ENCODE measurements at places on chromosomes 3 and 15.

DNA sequence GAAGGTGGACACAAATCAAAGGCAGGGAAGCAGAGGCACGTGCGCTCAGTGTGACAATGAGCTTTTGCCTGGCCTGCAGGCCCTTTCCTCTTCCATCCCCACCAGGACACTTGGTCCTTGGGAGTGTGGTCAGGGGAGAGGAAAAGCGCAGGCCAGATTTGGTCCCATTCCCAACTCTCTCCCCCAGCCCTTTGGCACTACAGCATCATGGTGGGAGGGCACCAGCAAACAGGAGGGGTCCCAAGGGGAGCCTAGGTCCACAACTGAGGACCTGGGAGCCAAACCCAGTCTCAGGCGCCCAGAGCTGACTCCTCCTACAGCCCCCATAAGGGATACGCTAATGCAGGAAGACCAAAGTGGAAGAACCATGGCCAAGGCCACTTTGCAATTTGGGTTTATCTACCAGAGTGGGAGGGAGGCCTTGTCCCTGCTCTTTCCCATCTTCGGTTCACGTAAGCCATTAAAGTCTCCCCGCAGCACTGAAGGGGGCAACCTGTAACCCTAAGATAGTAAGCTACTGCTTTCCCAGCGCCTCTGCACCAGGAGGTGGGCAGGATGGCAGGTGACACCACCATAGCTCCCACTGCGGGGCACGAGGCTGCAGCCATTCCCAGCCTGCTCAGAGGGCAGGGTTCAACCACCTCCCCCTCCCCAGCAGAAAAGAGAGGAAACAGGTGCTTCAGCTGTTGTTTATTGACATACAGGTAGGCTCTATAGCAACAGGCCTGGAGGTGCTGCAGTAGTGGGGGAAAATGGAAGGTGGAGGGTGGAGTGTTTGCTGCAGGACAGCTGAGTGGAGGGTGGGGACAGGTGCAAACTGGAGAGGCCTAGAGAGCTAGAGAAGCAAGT, 993 bp upstream of the GRAMD2A start:
- DNase-seq, result no peak

GRCh38 chr3:10551821-10552630, 46.6 kb upstream of the ATP2B2 start:
- DNase-seq, result peak; percentile 73

GRCh38 chr3:157145606-157146322, 14.2 kb downstream of the CCNL1 start:
- DNase-seq, result no peak

DNA sequence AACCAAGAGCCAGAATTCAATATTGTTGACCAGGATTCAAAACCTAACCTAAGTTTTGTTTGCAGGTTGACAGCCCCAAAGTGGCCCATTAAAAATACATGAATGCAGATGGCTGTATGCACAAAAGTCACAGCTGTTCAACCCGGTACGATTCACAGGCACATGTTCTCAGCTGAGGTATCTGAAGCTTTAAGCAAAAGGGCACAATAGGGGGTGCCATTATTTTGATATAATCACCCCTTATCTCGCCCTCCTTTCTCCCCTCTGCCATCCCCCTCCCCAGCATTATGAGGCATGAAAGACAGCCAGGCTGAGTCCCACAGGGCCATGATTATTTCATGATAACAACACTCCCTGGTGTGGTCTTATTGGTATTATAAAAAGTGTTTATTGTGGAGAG, 264.9 kb downstream of the EBLN2 start:
- DNase-seq, result no peak

- no peak for DNase-seq
These were observed 5.6 kb upstream of the P2RY14 start for GRCh38 chr3:151283907-151284461.

DNA sequence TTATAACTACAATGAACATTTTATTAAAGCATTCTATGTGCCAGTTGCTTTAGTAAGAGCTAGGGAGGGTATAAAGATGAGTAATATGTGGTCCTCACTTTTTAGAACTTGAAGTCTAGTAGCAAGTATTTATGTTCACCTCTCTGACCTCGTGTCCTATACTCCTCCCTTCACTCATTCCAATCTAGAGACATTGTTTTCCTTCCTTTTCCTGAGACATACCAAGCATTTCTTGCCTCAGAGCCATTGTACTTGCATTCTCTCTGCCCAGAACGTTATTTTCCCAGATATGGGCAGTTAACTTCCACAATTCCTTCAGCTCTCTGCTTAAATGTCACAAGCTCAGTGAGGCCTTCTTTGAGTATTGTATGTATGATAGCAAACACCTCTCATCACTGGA, 408.6 kb downstream of the PDCD6IP start:
- no peak for DNase-seq

GRCh38 chr3:65978116-65978515, 60.6 kb downstream of the MAGI1 start:
- no peak for DNase-seq

DNA sequence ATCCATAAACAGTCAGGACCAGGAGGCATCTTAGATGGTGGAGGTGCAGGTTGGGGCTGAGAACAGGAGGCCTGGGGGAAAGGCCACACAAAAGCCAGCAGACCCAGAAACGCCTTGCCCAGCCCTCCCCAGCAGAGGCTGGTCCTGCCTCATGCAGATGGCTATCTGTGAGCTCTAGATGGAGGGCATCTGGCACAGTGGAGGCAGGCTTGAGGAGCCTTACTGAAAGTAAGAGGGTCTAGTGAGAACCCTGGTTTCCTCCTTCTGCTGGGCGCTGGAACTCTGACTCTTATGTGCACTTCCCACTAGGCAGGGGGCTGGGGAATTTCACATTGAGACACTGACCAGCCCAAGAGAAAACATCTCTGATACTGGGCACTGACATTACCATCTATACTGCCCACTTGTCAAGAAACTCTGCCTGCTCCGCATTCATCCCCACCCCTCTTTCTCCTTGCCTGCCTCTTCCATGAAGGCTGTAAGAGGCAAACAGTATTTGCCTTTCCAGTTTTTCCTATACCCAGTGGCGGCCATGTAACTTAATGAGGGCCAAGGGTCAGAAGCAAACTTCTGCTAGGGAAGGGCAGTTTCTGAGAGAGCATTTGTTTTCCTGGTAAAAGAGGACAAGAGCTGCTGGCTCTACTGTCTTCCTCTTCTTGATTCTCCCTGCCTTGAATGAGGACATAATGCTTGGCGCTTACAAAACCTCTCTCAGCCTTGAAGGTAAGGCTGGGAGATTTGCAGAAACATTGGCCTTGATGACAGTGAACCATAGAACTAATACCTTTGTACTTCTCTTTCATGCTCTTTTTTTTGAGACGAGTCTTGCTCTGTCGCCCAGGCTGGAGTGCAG, 4.4 kb upstream of the SCN5A start:
- DNase-seq, result no peak
